ENCODE measurements at places on chromosomes 2 and 18.

DNA sequence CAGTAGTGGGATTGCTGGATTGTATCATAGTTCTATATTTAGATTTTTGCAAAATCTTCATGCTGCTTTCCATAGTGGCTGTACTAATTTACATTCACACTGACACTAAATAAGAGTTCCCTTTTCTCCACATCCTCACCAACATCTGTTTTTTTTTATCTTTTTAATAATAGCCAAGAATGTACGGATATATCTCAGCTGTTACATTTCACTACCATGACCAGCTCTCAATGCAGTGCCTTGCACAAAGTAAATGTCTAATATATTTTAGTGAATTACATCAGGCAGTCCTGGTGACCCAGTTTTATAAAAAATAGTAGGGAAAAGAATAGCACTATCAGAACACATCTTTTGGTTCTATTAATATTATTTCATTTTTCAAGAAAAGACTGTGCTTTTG, 161.8 kb downstream of the LNPK start:
- DNase-seq: no peak

DNA sequence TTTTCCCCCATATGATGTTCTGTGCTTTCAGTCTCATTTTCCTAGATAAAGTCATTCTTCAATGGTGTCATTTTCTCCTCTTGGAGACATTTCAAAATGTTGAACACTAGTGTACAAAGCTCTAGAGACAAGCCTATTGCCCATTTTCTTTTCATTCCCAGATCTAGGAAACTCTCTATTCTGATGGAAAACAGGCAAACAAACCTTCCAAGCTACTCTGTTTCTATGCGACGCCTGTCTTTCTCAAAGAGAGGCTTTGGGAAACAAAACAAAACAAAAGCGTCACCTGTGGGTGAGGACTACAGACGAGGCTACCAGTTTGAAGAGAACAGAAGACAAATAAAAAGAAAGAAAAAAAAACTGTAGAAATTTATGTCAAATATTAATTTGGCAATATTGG, 311.0 kb downstream of the CBLN2 start:
- no peak for DNase-seq

GRCh38 chr18:26812462-26812861, 53.0 kb downstream of the AQP4 start:
- no peak for DNase-seq

DNA sequence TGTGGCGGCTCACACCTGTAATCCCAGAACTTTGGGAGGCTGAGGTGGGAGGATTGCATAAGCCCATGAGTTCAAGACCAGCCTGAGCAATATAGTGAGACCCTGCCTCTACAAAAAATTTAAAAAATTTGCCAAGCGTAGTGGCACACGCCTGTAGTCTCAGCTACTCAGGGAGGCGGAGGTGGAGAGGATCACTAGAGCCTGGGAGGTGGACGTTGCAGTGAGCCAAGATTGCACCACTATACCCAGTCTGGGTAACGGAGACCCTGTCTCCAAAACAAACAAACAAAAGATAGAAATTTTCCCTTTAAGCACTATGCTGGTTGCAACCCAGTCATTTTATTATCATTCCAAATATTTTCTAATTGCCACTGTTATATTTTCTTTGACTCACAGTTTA, 32.3 kb downstream of the NPHP1 start:
- DNase-seq: no peak

DNA sequence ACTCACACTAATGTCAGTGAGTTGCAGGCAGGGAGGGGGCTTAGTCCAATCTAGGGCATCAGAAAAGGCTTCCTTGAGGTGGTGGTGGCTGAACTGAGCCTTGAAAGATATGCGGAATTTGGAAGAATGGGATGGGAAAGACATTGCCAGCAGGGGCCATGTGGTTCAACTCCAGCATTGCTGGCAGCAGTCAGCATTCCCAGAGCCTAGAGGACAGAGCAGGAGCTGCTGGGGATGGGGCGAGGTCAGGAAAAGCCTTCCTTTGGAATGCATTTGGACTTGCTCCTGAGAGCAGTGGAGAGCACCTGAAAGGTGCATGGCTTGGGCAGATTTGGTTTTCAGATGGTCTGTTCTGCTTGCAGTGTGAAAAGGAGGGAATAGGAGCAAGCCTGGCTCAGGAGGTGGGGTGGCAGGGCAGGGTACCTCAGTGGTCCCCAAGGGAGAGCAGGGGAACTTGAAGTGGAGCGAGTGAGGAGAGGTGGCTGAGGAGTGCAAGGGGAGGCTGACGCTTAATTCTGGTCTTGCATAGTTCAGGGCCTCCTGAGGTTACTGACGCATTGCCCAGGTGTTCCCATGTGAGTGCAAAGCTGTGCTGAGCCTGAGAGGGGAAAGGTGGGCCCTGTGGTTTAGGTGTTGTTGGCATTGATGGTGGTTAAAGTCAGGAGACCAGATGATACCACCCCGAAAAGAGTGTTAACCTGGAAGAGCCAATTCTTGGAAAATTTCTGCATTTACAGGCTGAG, 112.1 kb upstream of the MGAT5 start:
- no peak for DNase-seq

GRCh38 chr2:37326866-37327634, 2.4 kb upstream of the PRKD3 start:
- no peak for DNase-seq

DNA sequence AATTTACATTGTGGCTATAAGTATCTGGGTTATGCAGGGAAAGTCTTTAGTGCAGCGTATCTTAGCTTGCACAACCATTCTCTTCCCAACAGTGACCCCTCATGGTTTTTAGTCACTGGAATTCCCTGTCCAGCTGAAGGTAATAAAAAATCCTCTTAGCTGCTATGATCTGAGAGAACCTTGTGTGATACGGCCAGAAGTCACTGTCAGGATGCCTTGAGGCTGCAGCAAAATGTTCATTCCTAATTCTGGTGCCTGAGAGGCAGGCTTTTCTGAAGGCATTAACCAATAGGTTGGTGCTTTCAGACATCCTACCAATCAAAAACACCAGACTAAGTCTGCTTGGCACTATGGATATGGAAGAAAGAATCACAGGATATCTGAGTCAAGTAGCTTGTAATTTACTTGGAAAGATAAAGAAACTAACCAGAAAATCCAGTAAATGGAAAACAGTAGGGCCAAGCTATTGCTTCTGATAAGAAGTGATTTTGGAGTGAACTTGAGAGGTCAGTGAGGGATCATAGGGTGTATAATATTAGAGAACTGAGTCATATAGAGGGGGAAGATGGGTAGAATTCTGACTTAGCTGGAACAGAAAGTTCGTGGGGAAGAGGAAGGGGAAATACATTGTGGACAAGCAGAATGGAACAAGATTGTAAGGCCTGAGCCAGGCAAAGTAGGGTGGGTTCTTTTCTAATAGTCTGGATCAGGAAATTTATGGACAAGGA, 89.0 kb upstream of the SLC14A2 start:
- no peak for DNase-seq

- no peak for DNase-seq
Observed at GRCh38 chr2:197212344-197213262, 98.0 kb downstream of the ANKRD44 start.

- peak; percentile 65 for DNase-seq
Observed at GRCh38 chr2:172465417-172466334, 38.3 kb downstream of the ITGA6 start.

DNA sequence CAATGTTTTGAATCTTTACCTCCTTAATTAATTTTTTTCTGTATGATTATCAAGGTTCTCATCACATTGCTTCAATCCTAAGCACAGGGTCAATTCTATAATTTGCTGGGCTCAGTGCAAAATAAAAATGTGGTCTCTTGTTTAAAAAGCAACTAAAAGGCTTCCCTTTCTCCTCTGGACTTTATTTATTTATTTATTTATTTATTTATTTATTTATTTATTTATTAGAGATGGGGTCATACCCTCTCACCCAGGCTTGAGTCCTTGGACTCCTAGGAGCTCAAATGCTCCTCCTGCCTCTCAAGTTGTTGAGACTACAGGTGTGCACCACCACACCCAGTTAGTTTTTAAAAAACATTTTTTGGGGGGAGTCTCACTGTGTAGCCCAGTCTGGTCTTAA, 710.1 kb upstream of the REG3G start:
- DNase-seq: no peak

- no peak for DNase-seq
Observed at GRCh38 chr2:208356846-208357574, 49.6 kb upstream of the PTH2R start.

GRCh38 chr2:29966266-29966665, 44.9 kb upstream of the ALK start:
- DNase-seq: no peak

- peak; percentile 82 for DNase-seq
Observed at GRCh38 chr18:48548011-48548771, 9.4 kb downstream of the CTIF start.

GRCh38 chr2:43114210-43114609, 112.2 kb downstream of the ZFP36L2 start:
- no peak for DNase-seq

DNA sequence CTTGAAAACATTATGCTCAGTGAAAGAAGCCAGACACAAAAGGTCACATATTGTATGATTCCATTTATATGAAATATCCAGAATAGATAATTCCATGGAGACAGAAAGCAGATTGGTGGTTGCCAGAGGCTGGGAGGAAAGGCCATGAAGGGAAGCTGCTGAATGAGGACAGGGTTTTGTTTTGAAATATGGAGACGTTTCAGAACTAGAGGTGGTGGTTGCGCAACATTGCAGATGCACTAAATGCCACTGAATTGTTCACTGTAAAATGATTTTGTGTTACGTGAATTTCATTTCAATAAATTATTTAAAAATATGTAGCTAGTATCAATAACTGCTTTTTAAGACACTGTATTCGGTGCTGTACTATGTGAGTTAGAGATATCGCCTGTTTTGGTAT, 101.7 kb upstream of the ZNF236 start:
- no peak for DNase-seq

DNA sequence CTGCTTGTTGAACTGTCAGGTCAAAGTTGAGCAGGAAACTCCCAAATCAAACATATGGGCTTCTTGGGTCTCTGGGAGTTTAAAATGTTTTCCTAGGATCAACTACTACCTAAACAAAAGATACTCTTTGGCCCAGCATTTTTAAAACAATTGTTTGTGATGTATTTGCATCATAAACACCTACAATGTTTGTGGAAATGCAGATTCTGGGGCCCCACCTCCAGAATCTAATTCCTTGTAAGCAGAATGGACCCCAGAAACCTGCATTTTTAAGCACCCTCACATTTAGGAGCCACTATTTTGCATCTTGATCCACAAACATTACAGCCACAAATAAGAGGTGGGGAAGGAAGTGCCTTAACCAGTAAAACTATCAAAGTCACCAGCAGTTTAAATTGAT, 104.1 kb downstream of the TMEM131 start:
- no peak for DNase-seq

DNA sequence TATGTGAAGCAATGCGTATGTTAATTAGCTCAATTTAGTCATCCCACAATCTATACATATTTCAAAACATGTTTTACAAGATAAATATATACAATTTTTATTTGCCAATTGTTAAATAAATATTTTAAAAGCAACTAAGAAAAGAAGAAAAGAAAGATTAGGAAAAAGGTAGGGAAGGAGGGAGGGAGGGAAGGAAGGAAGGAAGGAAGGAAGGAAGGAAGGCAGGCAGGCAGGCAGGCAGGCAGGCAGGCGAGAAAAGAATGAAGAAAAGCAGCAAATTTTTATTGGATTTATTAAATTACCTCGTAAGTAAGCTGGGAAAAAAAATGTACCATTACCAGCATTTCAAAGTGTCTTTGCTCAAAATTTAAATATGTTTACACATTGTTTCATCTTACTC, 30.5 kb downstream of the NOL4 start:
- no peak for DNase-seq

DNA sequence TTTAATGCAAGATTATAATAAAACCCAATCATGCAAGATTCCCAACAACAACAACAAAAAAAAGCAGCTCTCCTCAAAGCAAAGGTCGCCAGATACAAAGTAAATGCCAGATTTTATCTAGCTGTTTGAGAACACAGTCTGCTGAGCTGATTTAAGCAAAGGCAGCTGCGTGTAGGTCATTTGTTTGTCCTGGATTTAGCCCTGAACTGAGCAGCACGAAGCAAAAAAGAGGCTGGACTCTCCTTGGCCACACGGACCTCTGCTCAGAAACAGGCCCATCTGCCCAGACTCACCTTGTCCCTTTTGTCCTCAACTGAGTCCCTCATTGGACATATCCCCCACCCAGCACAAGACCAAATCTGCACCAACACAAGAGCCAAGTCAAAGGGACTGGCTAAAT, 91.5 kb downstream of the PID1 start:
- DNase-seq: no peak

- DNase-seq: no peak
Observed at GRCh38 chr2:200784215-200784614, 27.5 kb upstream of the BZW1 start.

GRCh38 chr18:36454848-36455458, 157.4 kb downstream of the FHOD3 start:
- no peak for DNase-seq

GRCh38 chr2:161208527-161209139, 48.4 kb downstream of the TANK start:
- DNase-seq: peak; percentile 44

DNA sequence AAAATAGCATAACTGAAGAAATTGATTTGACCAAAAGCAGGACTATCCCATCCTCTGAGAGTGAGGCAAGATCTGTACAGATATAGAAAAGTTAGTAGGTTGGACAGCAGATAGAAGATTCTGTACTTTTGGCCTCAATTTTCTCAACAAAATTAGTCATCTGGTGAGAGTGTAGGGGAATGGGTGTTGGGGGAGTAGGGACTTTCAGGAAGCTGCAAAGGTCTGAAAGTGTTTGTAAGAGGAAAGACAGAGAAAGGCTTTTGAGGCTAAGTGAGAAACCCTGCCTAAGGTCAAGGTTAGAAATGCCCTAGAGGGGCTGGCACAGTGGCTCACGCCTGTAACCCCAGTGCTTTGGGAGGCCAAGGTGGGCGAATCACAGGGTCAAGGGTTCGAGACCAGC, 40.3 kb downstream of the DAPL1 start:
- DNase-seq: no peak

DNA sequence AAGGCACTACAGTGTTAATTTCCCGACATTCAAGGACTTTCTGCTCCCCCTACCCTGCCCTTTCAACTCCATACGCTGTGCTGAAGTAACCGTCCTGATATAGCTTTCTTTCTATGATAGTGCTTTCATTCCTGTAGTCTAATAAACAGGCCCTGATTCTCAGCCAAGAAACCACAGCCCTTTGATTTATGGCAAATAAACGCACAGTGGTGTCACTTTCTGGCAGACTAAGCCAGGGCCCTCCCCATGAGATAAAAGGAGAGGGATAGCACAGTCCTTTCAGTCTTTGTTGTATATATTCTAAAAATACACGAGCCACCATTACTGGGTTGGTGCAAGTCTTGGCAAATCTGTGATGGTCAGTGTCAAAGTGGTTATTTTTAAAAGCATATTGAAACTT, 291.2 kb downstream of the ALPK2 start:
- DNase-seq: no peak

GRCh38 chr18:3689986-3690763, 240.2 kb downstream of the TGIF1 start:
- no peak for DNase-seq

DNA sequence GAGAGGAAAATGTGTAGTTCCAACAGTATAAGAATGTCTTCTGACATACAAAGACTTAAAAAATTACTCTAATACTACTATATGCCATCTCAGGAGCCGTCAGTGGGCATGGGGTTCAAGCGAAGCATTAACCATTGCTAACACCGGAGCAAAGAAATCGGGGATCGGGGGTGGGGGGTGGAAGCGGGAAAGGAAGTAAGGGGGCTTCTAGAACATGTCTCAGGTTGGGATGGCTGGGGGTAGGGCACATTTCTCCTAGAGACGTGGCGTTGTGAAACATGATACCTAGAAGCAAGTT, 702 bp downstream of the LMAN1 start:
- DNase-seq: no peak

GRCh38 chr2:238879621-238880377, 31.9 kb downstream of the TWIST2 start:
- no peak for DNase-seq

GRCh38 chr2:201118961-201119854, 3.2 kb downstream of the CFLAR start:
- no peak for DNase-seq
